ENCODE measurements at places on chromosomes 1 and 21. TPM values are rescaled to one million over a fixed set of nuclear protein-coding genes. Genes with fewer than 3 reads are reported as not detected.

TXNIP gene
- total RNA-seq, result 692 TPM

RNF19B gene
- total RNA-seq, result 23.5 TPM

NGF gene
- 5.2 TPM for total RNA-seq

CA6 gene
- total RNA-seq, result not detected

AGO4 gene
- total RNA-seq, result 18.5 TPM

PTGFR gene
- total RNA-seq, result 0.84 TPM

SAMD13 gene
- 0.61 TPM for total RNA-seq

KPRP gene
- not detected for total RNA-seq

DSCAM gene
- total RNA-seq, result not detected

PLA2G2C gene
- total RNA-seq, result 0.74 TPM

GRCh38 chr1:80444171-80444570 is 1356.6 kb upstream of the ADGRL2 start:
- no peak for DNase-seq

DNA sequence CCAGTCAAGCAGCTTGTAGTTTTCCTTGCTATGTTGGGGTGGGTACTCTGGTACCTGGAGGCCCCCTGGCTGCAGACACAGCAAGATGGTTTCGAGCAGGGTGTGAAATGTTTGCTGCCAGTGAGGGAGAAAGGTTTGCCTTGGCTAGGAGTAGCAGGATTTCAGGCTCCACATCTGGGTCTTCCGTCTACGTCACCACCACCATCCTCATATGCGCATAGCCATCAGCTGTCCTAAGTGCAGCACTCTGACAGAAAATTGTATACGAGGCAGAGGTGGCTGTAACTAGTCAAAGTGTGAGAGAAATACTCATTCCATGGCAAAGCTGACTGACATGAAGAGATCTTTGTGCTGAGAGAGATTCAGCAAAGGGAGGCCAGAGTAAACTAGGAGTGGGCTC is 212.6 kb downstream of the NFIA start:
- DNase-seq, result no peak

GRCh38 chr1:230218667-230219066 is 151.6 kb downstream of the GALNT2 start:
- DNase-seq, result no peak

GRCh38 chr1:198879711-198880306 is 241.0 kb downstream of the PTPRC start:
- DNase-seq, result no peak

- DNase-seq, result no peak
Observed at GRCh38 chr1:17591814-17592430, 52.4 kb downstream of the ARHGEF10L start.

DNA sequence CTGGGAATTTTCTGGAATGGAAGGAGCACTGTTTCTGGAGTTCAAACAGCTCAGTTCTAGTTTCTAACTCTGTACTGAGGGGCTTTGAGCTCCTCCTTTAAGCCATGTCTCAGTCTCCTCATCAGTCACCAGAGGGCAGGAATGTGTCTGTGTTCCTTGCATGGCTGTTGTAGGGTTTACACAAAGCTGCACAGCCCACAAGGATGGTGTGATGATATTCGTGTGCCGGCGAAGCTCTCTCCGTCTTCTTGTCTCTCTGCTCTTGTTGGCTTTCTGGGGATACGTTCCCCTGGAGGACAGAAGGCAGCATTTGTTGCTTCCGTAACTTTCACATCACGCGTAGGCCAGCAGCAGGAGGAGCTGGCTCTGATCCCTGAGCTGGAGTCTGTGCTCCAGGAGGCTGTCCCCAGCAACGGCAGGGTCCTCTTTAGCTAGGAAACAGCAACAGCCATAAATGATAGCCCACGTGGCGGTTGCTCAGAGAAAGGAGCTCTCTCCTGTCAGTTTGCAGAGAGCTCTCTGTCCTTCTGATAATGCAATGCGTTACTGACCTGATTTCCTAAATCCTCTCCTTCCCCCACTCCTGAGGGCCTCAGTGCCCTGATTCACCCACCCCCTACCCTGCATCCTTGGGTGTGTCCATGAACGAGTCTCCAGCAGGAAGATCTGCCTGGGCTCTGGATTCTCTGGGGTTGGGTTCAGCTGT is 189.2 kb upstream of the VAMP3 start:
- no peak for DNase-seq

DNA sequence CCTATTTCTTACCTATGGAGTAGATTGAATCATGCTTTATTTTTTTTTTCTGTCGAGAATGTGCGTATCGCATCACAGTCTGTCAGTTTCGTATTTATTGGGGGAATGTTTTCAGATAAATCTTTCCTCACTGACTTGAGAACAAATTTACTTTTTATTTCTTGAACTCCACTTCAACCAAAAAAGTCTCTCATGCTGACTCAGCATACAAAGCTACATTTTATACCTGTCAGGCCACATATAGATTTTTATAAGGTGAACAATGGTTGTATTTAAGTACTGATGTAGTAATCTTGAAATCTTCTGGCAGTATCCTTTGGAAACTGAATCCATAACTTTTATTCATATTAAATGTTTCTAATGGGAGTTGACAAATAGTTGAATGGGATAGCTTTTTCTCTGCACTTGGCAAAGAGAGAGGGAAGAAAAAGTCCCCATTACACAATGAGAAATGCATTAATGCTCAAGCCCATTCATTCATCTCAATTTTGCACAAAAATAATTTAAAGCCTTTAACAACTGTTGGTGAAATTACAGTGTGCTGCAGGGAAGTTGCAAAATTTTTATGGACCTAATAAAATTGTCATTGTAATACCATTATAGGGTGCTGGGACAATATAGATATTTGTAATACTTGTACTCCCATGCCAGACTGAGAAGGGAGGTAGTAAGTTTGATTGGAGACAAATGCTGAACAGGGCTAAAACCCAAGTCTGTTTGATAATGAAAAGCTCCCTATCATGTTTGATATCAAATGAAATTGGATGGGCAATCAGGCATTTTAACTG is 367.6 kb downstream of the HLX start:
- DNase-seq, result no peak

GRCh38 chr1:74681001-74681400 is 7.4 kb upstream of the ERICH3 start:
- no peak for DNase-seq

GRCh38 chr21:31201144-31201543 is 142.9 kb downstream of the TIAM1 start:
- DNase-seq, result no peak

DNA sequence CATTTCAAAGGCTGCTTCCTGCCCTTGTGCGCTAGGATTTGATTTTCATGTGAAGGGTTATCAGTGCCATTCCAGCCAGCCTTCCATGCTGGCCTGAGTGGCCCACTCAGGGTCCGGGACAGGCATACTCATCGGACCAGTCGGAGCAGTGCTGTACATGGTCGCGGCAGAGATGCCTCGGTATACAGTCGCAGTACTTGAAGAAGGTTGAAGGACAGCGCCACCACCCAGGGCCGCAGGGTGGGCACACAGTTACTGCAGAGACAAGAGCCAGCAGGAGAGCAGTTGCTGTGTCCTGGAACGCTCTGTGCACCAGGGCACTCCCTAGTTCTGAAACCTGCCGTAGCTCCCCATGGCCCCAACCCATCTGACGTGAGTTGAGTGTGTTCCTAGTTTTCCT is 9.1 kb downstream of the LDLRAD1 start:
- peak; percentile 85 for DNase-seq

- no peak for DNase-seq
Observed at GRCh38 chr1:42690477-42691156, 8.4 kb downstream of the YBX1 start.

GRCh38 chr1:162612606-162613400 is 19.5 kb upstream of the DDR2 start:
- DNase-seq, result no peak

DNA sequence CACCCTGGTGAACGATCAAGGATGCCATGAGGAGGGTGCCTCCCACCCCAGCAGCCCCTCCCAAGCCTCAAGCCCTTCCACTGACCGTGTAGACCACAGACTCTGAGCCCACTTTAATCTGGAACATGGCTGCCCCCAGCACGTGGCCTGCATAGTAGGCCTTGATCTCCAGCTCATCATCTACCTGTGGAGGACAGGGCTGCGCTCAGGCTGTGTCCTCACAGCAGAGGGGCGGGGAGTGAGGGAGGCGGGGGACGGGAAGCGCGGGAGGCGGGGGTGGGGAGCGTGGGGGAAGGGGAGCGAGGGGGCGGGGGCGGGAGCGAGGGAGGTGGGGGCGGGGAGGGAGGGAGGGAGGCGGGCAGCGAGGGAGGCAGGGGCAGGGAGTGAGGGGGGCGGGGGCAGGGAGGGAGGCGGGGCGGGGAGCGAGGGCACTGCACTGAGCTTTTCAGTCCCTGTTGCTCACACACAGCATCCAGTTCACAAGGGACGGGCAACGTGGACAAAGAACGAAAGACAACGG is 7.1 kb downstream of the PUSL1 start:
- no peak for DNase-seq

GRCh38 chr1:42958488-42959319 is at the start of gene SLC2A1:
SLC2A1 (minus strand) TSS chr1:42958868; CDS start chr1:42958651, 217 bp downstream.
- DNase-seq, result peak; percentile 96

- no peak for DNase-seq
Observed at GRCh38 chr21:45001134-45002095, 61.6 kb downstream of the SLX9 start.

DNA sequence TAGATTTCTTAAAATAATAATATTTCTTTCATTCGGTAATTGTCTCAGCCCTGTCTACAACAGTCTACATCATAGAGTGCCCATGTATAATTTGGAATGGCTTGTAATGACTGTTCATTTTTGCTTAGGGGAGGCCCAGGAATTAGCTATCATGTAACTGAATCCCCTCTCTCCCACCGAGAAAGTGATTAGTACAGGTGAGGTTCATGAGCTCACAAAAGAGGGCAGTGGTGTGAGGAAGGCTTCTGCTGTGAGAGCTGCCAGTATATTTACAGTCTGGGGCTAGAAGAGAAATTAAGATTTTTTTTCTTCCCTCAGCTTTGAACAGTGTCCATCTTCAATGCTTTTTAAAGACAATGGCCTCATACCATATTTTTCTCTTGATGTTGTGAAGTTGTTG is 340.7 kb downstream of the ADGRL2 start:
- DNase-seq, result no peak

DNA sequence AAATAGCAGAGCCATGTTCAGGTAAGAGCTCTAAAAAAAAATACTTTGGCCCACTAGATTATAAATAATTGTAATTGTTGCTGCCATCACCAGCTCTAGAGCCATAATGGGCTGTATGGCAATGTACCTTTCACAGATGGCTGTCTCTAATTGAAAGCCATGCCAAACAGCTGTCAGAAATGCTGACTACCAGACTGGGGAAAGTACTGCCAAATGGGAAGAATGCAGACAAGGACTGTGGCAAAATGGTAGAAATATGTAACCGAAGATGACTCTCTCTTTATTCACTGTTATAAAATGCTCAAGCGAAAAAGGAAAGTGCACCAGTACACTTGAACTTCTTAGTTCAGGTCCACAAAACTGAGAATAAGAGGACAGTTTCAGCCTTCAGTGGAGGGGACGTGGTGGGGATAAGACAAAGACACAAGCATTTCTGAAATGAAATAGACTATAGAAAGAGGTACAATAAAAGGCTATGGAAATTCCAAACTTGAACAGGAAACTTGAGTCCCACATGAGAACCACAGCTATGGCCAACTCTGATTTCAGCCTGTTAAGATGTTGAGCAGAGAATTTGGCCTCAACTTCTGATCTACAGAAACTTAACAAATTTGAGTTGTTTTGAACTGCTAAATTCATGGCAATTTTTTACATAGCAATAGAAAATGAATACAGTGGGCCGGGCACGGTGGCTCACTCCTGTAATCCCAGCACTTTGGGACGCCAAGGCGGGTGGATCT is 46.5 kb upstream of the LPGAT1 start:
- DNase-seq, result no peak

DNA sequence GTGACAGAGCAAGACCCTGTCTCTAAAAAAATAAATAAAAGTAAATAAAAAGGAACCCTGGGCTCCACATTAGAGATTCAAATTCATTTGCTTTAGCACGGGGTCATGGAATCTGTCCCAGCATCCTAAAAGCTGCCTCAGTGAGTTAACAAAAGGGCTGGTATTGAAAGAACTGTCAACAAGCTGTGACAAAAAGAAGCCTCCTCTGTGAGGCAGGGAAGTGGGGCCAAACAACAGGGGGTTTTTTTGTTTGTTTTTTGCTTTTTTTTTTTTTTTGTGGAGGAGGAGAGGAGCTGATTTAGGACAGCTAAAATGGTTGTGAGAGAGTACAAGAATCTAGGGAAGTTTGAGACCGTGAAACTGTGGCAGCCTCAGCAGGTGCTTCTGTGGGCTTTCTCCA is 115.7 kb downstream of the LIPI start:
- DNase-seq, result no peak

DNA sequence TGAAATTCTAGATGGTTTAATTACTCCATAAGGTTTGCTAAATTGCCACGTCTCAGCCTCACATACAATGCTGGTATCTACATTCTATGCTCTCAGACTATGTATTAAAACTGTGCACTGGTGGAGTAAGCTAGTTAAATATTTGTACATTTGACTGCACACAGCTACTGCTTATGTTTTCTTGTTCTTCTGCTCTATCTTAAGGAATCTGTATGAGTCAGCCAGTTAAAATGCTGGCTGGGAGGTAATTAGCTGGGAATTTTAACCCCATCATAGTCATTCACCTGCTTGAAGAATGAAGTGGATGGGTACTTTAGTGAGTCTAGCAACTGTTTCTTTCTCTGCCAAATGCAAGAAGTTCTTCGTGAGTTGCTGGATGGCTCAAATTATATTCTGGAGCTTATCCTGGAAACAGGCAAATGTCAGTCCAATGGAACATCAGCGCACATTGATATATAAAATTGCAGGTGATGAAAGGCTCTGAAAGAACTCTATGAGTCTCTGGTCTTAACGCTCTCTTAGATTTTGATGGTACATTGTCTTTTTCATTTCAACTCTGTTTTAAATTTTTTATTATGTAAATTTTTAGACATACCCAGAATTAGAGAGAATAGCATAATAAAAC is 83.4 kb downstream of the BACH1 start:
- no peak for DNase-seq

DNA sequence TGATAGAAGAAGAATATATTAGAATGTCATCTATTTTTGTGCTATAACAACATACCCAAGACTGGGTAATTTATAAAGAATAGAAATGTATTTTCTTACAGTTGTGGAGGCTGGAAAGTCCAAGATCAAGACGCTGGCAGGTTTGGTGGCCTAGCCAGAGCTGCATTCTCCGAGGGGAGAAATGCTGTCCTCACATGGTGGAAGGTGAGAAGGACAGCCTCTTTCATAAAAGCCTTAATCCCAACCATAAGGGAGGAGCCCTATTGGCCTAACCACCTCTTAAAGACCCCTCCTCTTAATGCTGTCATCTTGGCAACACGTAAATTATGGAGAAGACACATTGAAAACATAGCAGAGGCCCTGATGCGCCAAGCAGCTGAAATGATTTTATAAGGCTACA is 60.1 kb upstream of the KAZN start:
- no peak for DNase-seq
